Fibroblast of mammary gland (primary cell): ENCODE measurements at places on chromosomes 5 and 9.
A peak's percentile ranks its signal among the peaks of the same experiment; 100 is the strongest.

DNA sequence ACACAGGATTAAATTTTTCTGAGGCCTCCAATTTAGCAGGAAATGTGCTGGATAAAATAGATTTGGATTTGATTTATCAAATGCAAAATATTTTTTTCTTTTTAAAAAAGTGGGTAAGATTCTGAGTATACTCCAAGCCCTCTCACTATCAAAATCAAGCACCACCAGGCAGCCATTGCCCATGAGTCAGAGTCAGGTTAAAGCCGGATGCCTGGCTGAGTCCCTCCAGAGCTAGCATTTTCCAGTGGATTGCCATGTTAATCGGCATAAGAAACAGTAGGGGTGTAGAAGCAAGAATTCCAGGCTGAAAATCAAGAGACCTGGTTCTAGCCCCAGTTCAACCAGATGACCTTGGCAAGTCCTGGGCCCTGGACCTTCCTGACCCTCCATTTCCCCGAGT, 85.3 kb downstream of the FAM114A2 start:
- DNase-seq, result peak; percentile 43

- no peak for DNase-seq
Measured at GRCh38 chr5:61141801-61142200, 20.5 kb downstream of the SMIM15 start.

GRCh38 chr5:144484124-144484897, 313.6 kb downstream of the KCTD16 start:
- DNase-seq, result peak; percentile 13

- DNase-seq, result peak; percentile 47
Measured at GRCh38 chr9:5425006-5425628, 12.6 kb downstream of the PLGRKT start.

DNA sequence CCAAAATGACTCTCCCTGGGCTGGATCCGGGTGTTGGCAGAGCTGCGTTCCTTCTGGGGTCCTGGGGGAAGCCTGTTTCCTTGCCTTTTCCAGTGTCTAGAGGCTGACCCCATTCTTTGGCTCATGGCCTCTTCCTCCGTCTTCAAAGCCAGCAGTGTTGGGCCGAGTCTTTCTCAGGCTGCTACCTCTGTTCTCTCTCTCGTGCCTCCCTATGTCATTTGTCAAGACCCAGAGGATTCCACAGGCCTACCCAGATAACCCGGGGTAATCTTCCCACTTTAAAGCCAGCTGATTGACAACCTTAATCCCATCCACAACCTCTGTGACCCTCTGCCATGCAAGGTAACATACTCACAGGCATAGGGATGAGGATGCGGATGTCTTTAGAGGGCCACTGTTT, 55.0 kb upstream of the KCNMB1 start:
- DNase-seq, result no peak

- DNase-seq, result peak; percentile 24
Measured at GRCh38 chr9:91033797-91034196, 232.2 kb downstream of the SYK start.

DNA sequence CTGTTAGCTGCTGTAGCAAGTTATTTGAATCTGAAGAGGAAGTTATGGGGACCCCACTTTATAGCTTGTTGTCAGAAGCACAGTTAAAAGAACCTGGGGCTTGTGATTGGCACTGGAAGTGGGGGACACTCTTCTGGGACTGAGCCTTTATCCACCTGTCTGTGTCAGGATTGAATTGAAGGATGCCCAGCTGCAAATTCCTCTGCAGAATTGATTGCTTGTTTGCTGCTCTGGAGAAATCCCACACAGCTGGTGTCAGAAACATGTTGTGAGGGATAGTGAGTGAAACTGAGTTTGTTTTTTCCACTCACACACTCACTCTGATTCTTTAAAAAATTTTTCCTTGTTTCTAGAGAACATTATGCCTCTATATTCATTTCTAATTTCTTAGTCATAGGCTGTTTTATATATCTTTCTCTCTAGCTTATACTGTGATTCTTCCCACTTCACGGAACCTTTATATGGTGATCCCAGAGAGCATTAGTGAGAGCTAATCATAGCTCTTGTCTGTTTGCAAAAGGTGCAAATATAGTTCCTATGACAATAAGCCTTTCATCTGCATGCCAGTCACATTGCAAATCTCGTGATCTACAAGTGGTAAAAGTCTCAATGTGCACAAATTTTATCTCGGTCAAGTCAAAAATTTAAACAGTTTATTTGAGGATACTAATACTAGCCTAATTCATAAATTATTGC, 188.5 kb upstream of the EDIL3 start:
- DNase-seq, result no peak

DNA sequence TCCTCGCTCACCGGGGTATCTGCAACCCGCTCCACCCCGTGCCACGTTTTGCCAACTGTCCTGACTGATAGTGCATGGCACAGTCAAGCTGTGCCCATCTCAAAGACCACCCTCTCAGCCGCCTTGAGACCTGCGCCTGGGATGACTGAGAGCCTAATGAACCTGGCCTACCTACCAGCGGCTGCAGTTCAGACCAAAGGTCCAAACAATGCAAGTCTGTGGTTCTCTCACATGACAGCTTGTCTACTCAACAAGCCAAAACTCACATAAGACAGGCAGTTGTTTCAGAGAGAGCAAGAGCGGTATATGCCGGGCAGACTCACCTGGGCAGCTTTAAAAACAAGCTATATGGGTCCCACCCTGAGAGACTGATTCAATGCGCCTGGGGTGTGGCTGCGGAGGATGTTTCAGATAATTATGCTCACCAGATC, 70.5 kb downstream of the EPB41L4B start:
- DNase-seq, result no peak
